Activated CD4-positive, alpha-beta T cell treated with anti-CD3 and anti-CD28 coated beads, Interleukin-2, amount 10 ng/mL, durations not matched to agents 24 days and 14 days (primary cell): ENCODE measurements at places on chromosomes 7 and 10.

DNA sequence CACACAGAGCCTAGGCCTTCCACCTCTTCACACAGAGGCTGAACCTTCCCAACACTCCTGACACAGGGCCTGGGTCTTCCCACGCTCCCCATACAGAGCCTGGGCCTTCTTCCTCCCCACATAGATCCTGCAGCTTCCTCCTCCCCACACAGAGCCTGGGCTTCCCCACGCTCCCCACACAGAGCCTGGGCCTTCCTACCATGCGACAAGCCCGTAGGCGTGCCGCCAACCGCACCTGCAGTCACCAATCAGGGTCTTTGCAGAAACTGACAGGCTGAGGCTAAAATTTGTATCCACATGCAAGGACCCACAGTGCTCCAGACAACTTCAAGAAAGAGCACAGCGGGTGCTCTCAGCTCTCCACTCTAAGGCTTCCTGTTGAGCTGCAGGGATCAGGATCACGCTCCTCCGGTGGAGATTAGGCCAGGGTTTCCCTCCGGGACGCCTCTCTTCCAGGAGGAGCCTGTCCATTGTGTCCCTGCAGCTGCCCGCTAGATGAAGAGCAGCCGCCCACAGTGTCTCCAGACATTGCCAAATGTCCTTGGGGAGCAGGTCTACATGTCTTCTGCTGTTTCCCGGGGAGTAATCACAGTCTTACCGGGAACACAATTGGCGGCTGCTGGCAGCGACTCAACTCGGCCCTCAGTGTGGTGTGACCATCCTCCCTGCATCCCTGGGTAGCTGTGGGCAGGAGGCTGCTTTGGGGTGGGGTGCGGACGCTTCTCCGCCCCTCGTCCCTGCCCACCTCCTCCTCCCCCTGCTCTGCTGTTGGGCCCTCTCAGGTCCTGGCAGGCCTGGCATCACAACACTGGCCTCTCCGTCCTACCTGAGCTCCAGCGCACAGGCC is 9.7 kb downstream of the CFAP46 start:
- no peaks in the 10 kb centered on the region for H3K4me1 ChIP-seq
- H3K4me3 ChIP-seq: no peak overlapping the region
- no peaks in the 10 kb centered on the region for H3K27me3 ChIP-seq
- H3K36me3 ChIP-seq: peaks cover 2% of the 10 kb centered on the region
- no peak for DNase-seq

DNA sequence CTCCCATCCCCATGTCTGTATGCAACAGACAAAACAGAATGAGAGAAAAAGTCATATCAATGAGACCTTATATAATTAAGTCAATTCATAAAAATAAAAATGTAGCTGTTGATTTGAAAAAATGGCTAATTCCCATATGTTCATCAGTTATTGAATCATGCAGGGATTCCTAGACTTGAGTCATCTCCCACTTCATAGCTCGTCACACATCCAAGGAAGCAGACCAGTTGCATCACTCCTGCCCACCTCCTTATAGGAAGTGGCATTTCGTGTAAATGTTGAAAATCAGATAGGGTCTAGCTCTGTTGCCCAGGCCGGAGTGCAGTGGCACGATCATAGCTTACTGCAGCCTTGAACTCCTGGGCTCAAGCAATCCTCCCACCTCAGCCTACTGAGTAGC is 56.1 kb upstream of the SH2B2 start:
- H3K36me3 ChIP-seq: peaks cover 2% of the 10 kb centered on the region
- H3K27ac ChIP-seq: no peak overlapping the region
- no peaks in the 10 kb centered on the region for H3K4me1 ChIP-seq
- DNase-seq: no peak
- no peak overlapping the region for H3K4me3 ChIP-seq

- no peak for DNase-seq
- H3K4me1 ChIP-seq: peaks cover 2% of the 10 kb centered on the region
- peaks cover 21% of the 10 kb centered on the region for H3K27me3 ChIP-seq
- no peak overlapping the region for H3K4me3 ChIP-seq
- no peaks in the 10 kb centered on the region for H3K36me3 ChIP-seq
These were observed 9.8 kb upstream of the RAB18 start for GRCh38 chr10:27494116-27494805.

- no peak overlapping the region for H3K27ac ChIP-seq
- H3K4me3 ChIP-seq: no peak overlapping the region
- no peaks in the 10 kb centered on the region for H3K4me1 ChIP-seq
- DNase-seq: no peak
- H3K36me3 ChIP-seq: no peaks in the 10 kb centered on the region
These were observed 212.3 kb downstream of the TCERG1L start for GRCh38 chr10:131099028-131099726.

GRCh38 chr10:116466715-116467422 is 39.2 kb downstream of the PNLIPRP3 start:
- DNase-seq: no peak
- no peaks in the 10 kb centered on the region for H3K36me3 ChIP-seq
- no peak overlapping the region for H3K27ac ChIP-seq
- no peak overlapping the region for H3K4me3 ChIP-seq
- no peaks in the 10 kb centered on the region for H3K4me1 ChIP-seq
- H3K27me3 ChIP-seq: no peaks in the 10 kb centered on the region

DNA sequence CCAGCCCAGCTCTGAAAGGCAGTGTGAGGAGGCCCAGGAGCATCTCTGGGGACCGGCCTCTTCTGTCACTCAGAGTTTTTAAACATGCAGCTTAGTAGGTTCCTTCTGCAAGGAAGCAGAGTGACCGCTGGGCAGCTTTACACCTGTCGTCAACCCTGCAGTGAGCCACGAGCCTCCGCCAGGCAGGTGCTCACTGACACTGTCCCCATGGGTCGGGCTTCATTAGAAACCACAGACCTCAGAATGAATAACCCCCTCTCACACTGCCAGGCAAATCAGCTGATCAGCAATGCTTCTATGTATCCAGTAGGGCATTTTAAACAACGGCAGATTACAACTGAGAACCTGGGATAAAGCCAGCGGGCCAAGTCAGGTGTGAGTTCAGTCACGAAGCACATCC is 106.1 kb downstream of the MAD1L1 start:
- H3K36me3 ChIP-seq: no peaks in the 10 kb centered on the region
- no peak overlapping the region for H3K4me3 ChIP-seq
- no peak for DNase-seq
- no peaks in the 10 kb centered on the region for H3K27me3 ChIP-seq
- no peak overlapping the region for H3K27ac ChIP-seq
- no peaks in the 10 kb centered on the region for H3K4me1 ChIP-seq

DNA sequence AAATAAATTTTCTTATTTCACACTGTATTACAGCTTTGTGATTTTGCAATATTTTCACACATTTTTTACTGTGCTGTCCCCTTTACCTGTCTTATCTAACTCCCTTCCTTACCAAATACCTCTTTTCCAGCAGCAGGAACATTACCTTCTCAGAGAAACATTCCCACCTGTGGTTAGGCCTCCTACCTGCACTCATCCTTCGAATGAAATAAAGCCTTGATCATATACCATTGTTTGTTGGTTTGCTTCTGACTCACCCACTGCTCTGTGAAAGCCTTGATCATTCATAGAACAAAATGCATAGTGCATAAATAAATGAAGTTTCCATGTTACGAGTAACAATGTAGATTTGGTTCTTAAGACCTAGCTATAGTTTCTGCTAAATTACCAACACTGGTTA is 256.3 kb downstream of the ARL4A start:
- no peaks in the 10 kb centered on the region for H3K36me3 ChIP-seq
- H3K4me1 ChIP-seq: no peaks in the 10 kb centered on the region
- H3K4me3 ChIP-seq: no peak overlapping the region
- no peak overlapping the region for H3K27ac ChIP-seq
- DNase-seq: no peak

- H3K4me3 ChIP-seq: no peak overlapping the region
- H3K36me3 ChIP-seq: no peaks in the 10 kb centered on the region
- peaks cover 45% of the 10 kb centered on the region for H3K4me1 ChIP-seq
- no peak for DNase-seq
- H3K27ac ChIP-seq: peak overlapping the region; percentile 22
These were observed 51.0 kb upstream of the OSBPL3 start for GRCh38 chr7:25031007-25031406.

DNA sequence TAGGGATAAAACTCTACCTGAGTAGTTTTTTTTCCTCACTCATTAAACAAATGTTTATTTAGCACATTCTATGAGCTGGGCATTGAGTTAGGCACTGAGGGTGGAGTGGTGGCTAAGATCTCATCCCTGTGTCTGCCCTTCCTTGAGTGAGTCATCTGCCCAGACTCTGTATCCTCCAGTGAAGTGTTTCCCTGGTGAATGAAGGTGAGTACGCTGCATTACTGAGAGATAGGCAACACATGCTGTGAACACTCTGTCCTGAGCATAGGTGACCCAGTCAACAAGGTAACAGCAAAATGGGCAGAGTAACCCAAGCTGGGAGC is 5.8 kb downstream of the PITX3 start:
- no peak overlapping the region for H3K4me3 ChIP-seq
- DNase-seq: no peak
- H3K4me1 ChIP-seq: peaks cover 5% of the 10 kb centered on the region
- no peak overlapping the region for H3K27ac ChIP-seq
- no peaks in the 10 kb centered on the region for H3K36me3 ChIP-seq

DNA sequence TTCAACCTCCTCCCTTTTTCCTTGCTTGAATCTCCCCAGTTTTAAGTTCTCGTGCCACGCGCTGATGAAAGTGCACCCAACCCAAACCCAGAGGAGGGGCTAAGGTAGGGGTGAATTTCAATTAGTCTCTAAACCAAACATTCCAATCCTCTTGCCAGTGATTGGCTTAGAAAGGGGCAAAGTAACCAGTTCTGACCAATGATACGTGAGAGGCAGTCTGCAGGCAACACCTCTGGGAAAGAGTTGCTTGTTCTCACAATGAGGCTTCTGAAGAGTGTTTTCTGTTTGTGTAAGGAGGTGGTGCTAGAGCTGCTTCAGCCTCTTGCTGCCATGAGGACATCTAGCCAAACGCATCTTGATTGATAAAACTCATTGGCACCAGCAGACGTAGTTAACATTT is 21.8 kb downstream of the SLC35G1 start:
- no peak overlapping the region for H3K4me3 ChIP-seq
- peaks cover 3% of the 10 kb centered on the region for H3K4me1 ChIP-seq
- no peaks in the 10 kb centered on the region for H3K27me3 ChIP-seq

DNA sequence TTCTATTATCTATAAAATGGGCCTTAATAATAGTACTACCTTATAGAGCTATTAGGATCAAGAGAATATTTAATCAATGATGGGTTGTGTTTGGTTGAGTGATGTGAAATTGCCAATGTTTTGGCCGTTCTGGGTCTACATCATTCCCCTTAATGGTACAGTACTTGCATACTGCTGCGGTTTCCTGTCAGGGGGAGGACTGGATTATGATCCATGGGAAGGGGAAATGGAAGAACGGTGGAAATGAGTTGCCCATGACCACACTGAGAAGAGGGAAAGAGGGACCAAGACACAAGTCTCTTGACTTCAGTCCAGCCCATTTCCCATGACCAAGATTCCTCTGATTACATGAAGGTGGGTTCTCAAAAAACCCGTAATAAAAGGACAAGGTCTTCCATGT is 999 bp upstream of the MRPS24 start:
- no peak overlapping the region for H3K27ac ChIP-seq
- H3K4me1 ChIP-seq: peaks cover 18% of the 10 kb centered on the region
- no peak for DNase-seq
- H3K27me3 ChIP-seq: no peaks in the 10 kb centered on the region
- H3K36me3 ChIP-seq: peaks cover 31% of the 10 kb centered on the region
- peak overlapping the region; percentile 95 for H3K4me3 ChIP-seq

DNA sequence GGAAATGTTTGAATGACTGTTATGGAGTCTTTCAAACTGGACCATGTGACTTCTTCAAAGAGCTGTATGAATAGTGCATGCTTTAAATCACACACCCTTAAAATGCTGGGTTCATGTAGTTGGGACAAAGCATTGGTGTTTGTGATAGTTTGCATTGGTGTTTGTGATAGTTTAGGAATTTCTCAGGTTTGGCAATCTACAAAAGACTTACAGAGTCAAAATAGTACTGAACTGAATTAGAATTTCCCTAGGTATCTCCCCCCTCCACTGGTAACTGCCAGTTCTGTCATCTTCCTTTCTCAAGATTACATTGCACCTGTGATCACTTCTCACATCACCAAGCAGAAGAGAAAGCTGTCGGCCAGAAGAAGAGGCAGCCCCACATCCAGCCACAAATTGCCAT is 261.1 kb downstream of the GATA3 start:
- H3K4me1 ChIP-seq: peaks cover 36% of the 10 kb centered on the region
- no peak for DNase-seq
- peak overlapping the region; percentile 60 for H3K27ac ChIP-seq
- H3K4me3 ChIP-seq: no peak overlapping the region
- no peaks in the 10 kb centered on the region for H3K27me3 ChIP-seq
- no peaks in the 10 kb centered on the region for H3K36me3 ChIP-seq

DNA sequence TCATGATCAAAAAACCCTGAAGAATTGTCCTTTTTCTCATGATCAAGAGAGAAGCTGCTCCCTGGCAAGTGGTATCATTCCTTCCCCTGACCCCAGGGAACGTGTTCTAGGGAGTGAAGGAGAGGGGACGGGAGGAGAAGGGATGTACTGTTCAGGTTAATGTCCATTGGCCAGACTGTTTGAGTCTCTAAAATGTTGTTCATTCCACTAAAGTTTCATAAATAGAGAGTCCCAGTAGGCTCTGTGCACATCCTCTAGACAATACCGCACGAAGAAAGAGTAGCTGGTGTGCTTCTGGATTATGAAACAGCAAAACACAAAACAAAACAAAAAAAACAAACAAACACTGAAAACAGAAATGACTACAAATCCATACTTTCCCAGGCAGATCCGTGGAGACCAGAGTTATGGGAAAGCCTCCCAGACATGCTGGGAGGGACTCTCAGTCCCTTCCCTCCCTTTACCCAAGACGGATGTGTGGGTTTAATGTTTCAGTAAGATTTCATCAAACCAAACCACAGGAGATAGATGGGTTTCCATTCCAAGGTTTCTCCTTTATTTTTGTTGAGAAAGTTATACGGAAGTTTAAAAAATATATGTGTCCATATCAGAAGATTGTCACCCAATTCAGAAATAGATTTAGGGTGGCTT is 66.5 kb upstream of the TNS3 start:
- H3K4me1 ChIP-seq: peaks cover 10% of the 10 kb centered on the region
- no peaks in the 10 kb centered on the region for H3K27me3 ChIP-seq
- H3K27ac ChIP-seq: no peak overlapping the region
- H3K4me3 ChIP-seq: no peak overlapping the region
- H3K36me3 ChIP-seq: no peaks in the 10 kb centered on the region
- DNase-seq: no peak

- no peak overlapping the region for H3K27ac ChIP-seq
- H3K36me3 ChIP-seq: no peaks in the 10 kb centered on the region
- no peaks in the 10 kb centered on the region for H3K27me3 ChIP-seq
- H3K4me1 ChIP-seq: no peaks in the 10 kb centered on the region
- H3K4me3 ChIP-seq: no peak overlapping the region
- no peak for DNase-seq
These were observed 86.5 kb upstream of the CXCL12 start for GRCh38 chr10:44471410-44471809.

- peak overlapping the region; percentile 88 for H3K27ac ChIP-seq
- peak overlapping the region; percentile 70 for H3K4me3 ChIP-seq
These were observed 20.4 kb downstream of the DNAJB12 start for GRCh38 chr10:72334196-72334824.

- H3K27me3 ChIP-seq: peaks cover 12% of the 10 kb centered on the region
- H3K4me3 ChIP-seq: no peak overlapping the region
- no peak overlapping the region for H3K27ac ChIP-seq
- H3K36me3 ChIP-seq: no peaks in the 10 kb centered on the region
These were observed 109.9 kb downstream of the HERPUD2 start for GRCh38 chr7:35584990-35585389.

GRCh38 chr10:17140386-17140761 is 10.8 kb upstream of the CUBN start:
- peak; percentile 13 for DNase-seq
- peaks cover 7% of the 10 kb centered on the region for H3K27me3 ChIP-seq
- H3K27ac ChIP-seq: no peak overlapping the region
- no peak overlapping the region for H3K4me3 ChIP-seq
